ENCODE measurements at places on chromosomes 16 and 17.

DNA sequence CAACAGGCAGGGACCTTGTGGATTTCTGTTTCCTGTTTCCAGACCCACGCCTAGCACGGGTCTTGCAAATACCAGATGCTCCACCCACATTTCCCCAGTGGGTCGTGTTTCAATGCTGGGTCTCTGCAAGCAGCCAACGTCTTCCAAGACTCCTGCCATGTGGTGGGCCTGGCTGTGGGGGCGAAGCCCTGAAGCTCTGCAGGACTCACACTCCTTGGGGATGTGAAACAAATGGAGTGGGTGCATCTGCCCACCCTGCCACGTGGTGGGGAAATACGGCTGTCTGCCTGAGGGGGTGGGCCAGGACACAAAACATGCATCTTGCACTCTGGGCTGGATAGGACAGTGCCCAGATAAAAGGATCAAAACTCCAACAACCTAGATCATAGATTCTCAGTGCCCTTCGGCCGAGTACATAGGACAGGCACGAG is 32.6 kb downstream of the FA2H start:
- no peak for DNase-seq

DNA sequence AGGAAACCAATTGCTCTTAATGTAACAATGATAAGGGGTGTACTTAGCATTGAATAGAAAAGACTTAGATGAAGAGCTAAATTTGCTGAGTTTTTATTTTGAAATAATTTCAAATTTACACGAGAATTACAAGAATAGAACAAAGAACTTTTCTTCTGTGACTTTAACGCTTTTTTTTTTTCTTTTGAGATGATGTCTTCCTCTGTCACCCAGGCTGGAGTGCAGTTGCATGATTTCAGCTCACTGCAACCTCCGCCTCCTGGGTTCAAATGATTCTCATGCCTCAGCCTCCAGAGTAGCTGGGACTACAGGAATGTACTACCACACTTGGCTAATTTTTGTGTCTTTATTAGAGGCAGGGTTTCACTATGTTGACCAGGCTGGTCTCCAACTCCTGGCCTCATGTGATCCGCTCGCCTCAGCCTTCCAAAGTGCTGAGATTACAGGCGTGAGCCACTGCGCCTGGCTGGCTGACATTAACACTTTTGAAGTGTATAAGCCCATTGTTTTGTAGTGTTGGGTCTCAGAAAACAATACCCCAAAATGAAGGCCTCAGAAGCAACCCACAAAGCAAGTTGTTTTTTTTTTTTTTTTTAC is 2.1 kb downstream of the TEN1 start:
- DNase-seq: no peak

DNA sequence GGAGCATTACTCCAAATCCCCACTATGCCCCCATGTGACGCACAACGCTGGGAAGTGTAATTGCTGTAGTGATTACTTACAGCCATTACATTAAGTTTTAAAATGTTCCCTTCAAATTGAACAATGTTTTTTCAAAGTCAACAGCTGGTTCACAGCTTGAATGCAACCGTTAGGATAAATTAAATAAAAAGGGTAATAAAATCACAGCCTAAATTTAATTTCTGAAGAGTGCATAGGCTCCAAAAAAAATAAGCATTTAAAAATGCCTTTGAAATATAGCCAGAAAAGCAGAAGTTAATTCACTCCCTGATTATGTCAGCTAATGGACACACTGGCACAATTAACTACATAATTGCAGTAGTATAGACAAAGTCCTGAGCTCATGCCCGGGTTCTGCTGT is 50.5 kb upstream of the KDM8 start:
- DNase-seq: no peak

DNA sequence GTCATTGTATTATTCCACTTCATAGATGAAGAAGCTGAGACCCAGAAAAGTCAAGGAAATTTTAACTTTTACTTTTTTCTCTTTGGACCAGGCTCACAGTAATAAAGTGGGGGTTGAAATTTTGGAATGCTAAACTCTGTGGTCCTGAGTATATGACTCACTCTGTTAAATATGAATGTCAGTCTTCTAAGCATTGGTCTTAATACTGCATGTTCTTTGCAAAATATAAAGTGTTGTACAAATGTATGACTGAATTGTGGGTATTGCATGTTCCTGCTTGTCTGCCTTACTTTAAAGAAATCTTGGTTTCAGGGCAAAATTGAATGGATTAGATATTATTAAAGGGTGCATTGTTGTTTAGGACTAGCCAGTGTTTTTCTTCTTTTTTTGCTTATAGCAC is 950.8 kb upstream of the GOT2 start:
- DNase-seq: no peak
